Ovary (tissue), 10 donors: ENCODE measurements at places on chromosomes 7 and 10. TPM values are rescaled to one million over a fixed set of nuclear protein-coding genes. Genes with fewer than 3 reads are reported as not detected.

GATA3 gene
- total RNA-seq: 0.38 TPM

TMEM229A gene
- total RNA-seq: 0.66 TPM

ASAH2 gene
- 4.1 TPM for total RNA-seq

UCN3 gene
- not detected for total RNA-seq

WEE2 gene
- total RNA-seq: 0.27 TPM

PRRT4 gene
- 1.0 TPM for total RNA-seq

GRM8 gene
- total RNA-seq: 2.4 TPM

DCLRE1C gene
- total RNA-seq: 11.7 TPM
